ENCODE measurements at places on chromosomes 3 and 15.

GRCh38 chr3:149514471-149514870 is 40.0 kb downstream of the TM4SF4 start:
- no peak for DNase-seq

DNA sequence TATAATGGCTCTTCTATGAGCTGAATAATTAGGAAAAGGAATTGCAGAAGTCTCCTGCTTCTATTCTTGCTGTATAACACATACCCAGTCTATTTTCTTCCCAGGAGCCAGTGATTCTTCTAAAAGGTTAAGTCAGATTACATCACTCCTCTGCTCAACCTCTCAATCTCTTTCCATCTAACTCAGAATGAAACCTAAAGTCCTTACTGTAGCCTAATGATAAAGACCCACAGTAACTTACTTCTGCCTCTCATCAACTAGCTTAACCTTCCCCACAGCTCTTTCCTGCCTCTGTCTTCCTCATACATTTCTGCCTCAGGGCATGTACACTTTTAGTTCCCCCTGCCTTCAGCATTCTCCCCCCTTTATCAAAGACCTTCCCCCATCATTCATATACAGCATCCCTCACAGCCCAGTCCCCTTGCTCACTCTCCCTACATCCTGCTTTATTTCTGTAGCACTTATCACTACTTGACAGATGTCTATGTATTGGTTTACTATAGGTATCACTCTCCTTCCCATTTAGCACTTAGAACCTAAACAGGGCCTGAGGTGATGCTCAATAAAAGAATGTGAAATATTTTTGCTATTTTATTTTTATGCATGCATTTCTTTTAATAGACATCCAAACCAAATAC is 28.5 kb upstream of the CMTM6 start:
- no peak for DNase-seq

DNA sequence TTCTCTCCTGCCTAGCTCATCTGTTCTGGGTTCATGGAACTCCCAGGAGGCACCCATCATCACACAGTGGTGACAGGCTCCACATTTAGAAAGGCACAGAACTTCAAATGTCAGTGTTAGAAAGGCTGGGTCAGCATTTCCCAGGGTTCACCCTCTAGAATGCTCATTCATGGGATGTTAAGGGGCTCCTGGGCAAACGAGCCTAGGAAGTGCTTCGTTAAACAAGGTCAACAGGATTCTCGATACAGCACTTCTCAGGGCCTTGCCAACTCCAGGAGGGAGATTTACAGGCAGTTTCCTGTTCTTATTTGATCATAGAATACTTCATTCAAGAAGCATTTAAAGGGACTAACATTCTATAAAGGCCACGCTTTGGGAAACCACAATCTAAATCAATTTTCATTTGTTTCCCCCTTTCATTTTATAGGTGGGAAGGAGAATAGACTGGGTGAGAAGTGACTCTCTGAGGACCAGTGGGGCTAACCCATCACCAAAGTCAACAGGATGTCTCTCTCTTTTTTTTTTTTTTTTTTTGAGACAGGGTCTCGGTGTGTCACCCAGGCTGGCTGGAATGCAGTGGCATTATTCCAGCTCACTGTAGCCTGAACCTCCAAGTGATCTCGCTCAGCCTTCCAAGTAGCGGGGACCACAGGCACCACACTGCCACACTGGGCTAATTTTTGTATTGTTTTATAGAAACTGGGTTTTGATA is 14.3 kb downstream of the IGDCC4 start:
- DNase-seq = no peak

DNA sequence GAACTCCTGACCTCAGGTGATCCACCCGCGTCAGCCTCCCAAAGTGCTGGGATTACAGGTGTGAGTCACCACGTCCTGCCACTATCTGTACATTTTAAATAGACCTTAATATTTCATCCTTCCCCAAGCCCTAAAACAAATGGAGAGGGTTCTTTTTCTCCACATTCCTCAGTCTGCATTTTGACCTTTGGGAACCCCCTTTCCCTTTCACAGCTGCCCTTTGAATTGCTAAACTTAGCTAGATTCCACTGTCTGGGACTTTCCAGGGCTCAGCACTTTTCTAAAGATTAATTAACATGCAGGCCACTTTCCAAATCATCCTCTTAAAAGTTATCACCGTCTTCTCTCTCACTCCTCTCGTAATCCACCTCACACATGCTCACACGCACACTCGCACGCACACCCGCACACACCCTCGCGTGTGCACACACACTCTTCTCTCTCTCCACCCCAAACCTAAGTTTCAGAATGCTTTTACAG is 124.2 kb downstream of the TMCO5A start:
- DNase-seq = no peak

DNA sequence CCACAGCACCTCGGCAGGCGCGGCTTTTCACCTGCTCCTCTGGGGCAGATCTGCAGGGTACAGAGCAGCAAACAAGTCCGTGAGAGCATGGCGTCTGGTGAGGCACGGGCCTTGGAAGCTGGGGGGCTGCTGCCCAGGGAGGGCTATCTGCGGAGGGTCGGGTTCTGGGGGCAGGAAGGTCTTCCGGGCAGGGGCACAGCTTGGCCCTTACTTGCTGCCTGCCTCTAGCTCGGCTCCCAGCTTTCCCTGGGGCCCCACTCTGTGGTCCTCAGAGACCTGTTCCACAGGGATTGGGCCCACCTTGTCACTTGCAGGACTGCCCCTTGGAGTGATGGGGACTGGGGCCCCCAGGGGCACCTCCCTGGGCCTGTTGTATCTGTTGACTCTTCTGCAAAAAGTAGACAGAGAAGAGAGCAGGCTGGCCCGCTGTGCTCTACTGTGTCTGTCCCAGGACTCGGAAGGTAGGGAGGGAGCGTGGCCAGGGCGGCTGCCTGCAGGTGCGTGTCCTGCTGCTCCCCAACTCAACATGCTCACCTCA is 84.1 kb downstream of the TBC1D2B start:
- no peak for DNase-seq

- no peak for DNase-seq
Observed at GRCh38 chr3:162525066-162525742, 1028.6 kb downstream of the OTOL1 start.

- DNase-seq = no peak
Observed at GRCh38 chr15:69751566-69751965, 298.9 kb downstream of the RPLP1 start.

GRCh38 chr15:94327356-94327936 is 96.1 kb downstream of the MCTP2 start:
- no peak for DNase-seq

GRCh38 chr15:94792196-94792595 is 560.8 kb downstream of the MCTP2 start:
- DNase-seq = no peak

DNA sequence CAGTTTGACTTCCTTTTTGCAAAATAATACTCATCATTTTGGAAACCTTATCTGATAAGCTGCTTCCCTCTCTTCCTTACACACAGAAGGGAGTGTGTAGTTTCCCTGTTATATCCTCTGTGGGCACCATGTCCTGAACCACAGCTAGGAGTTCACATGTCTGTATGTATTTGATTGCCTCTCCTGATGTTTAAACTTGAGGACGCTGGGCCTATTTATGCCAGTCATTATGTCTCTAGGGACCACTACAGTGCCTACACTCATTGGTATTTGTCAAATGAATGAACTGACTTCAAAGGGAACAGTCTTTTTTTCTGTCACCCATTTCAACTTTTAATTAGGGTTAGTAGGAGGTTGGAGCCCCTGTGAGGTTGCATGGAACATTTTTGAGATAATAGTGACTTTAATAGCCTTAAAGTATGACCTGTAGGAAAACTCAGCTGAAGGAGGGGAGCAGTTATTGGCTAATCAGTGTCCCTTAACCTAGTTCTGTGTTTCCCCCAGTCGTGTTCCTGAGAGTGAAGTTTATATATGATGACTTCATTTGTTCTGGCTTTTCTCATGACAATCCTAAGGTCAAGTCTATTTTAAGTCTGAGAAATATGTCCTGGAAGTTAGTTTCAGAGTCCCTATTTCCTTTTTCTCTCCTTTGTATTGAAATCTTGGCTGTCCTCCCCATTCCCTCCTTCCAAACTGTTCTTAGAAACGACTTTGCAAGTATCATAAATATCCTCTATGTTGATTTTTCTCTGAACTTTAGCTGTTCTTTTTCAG is 28.9 kb downstream of the PDE8A start:
- no peak for DNase-seq

DNA sequence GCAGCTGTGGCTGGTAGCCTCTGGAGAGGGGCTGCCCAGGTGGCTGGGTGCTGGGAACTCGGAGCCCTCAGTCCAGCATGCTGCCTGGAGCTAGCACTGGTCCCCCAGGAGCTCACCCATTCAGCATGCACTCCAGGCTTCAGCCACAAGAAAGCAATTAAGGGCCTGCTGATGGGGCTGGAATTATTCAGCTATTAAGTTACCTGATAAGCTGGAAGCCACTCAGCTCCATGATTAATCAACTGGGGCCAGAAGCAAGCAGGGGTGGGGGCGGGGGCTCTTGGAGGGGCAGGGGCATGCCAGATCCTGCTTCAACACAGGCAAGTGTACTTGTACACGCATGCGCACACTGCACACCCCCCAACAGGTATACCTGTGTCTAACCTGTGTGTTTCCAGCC is 22.1 kb upstream of the TMEM115 start:
- DNase-seq = no peak

DNA sequence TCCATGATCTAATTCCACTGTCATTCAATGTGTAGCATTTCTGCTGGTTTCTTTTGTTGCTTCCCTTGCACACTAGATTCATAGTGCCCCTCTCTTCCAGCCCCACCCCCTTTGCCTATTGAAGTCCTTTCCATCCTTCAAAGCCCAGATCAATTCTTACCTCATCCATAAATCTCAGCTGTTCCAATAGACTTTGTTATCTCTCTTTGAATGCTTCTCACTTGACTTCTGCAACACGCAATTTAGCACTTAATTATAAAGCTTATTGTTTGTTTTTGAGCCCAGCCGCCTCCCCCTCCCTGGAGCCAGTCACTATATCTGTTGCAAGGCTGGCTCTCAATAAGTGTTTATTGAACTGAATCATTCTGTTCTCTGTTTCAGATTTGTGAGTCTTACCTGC is 174.6 kb upstream of the TBL1XR1 start:
- DNase-seq = no peak

DNA sequence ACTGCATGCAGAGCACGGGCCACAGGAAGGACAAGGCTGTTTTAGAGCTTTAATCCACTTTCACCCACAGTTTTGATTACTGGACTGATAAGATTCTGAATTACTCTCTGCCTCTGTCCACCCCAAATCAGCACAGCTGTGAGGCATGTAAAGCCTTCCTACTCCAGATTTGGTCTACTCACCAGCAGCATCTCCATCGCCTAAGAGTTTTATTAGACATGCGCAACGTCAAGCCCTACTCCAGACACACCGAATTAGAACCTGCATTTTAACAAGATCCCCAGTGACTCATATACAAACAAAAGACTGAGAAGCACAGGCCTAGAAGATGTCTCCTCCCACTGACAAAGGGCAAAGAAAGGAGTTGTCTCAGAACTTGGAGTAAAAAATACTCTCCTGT is 221.2 kb downstream of the TUSC7 start:
- DNase-seq = no peak

GRCh38 chr3:104941785-104942184 is 424.9 kb upstream of the ALCAM start:
- DNase-seq = no peak

DNA sequence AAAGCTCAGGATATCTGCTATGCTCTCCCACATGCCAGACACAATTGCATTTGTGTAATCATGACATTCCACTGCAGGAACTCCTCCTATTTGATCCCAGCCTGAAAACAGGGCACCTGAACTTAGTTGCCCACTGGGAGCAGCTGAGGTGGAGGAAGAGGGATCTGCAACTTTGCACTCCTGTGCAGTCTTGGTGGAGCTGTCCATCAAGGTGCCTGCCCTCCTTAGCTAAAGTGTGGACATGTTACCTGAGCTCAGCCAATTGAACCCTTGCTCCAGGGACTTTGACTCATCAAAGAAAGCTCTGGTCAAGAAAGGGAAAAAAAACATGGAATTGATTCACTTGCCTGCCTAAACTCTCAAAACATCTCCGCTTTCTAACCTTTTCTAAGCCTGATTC is 33.3 kb upstream of the TUBGCP5 start:
- DNase-seq = no peak

DNA sequence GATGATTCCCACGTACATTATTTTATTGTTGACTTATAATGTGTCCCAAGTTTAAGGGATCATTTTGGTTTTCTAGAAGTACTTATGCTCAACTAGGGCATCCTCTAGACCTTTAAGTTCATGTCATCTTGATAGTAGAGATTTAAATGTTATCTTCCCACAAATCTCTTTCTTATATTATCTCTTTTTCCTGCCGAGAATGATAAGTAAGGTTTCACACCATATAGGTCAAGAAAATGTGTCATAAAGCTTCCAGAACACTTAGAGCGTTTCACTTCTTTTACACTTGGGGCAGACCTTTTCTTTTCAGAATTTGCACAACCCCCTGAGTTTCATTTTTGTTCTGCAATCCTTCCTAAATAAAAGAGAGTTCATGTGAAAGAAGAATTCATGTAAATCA is 142.0 kb upstream of the CBLB start:
- no peak for DNase-seq

GRCh38 chr3:149497966-149498670 is 23.6 kb downstream of the TM4SF4 start:
- no peak for DNase-seq

DNA sequence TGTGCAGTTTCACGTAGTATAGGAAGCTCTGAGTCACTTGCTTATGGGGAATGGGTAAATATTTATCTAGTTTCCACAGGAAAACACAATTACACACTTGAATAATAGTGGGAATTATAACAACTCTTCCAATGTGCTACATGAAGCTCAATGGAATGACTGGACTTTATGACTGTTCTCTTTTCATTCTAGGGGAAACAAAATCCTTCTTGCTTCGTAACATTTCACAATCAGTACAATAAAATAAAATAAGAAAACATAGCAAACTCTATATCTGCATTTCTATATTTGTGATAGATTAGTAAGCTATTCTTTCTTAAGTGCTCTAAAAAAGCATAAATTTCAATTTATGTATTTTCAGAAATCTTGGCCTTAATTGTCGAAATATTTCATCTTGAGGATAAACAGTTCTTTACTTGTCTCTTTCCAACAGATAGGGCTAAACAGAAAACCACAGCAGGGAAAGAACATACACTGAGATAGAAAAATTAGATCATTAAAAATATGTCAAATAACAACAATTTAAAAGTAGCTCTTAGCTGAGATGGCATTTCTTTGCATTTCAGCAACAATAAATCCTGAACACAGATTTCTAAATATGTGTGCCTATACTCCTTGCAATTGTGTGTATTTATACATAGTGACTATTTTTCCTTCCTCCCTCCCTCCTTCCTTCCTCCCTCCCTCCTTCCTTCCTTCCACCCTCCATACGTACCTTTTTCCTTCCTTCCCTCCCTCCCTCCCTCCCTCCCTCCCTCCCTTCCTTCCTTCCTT is 395.5 kb upstream of the KCNMB2 start:
- DNase-seq = no peak

GRCh38 chr3:119346076-119346496 is 51.9 kb downstream of the ARHGAP31 start:
- DNase-seq = no peak

Data from tibial artery (tissue), 4 donors.